ENCODE measurements at places on chromosomes 16 and 17.

- DNase-seq = peak; percentile 93
Observed at GRCh38 chr17:74736513-74737298, at the start of gene RAB37. TSS of gene RAB37 (plus strand) at chr17:74737256. CDS start at chr17:74737273, 17 bp downstream.

DNA sequence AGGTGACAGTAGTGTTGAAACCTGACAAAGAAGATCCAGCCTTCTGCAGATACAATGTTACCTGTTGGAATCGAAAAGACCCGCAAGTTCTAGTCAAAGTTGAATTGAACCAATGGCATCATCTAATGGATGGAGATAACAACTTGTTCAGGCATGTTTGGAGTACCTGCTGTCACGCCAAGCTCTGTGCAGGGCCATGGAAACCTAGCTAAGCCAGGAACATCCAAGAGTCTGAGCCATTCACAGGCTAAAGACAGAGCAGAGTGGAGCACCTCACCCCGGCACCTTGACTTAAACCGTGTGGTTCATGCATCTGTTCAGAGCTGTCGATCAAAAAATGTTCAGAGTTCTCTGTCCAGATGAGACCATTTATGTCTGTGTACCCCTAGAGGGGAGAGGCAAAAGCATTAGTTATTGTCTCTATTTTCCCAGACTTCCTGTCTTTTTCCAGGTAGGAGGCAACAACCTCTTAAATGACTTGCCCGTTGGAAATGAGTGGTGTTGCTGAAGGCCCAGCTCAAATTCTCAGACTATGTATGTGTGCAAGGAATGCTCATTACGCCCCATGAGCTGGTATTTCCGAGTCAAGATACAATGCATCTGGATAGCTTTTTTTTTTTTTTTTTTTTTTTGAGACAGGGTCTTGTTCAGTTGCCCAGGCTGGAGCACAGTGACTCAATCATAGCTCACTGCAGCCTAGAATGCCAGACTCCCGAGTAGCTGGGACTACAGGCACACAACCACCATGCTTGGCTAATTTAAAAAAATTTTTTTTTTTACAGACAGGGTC lies 44.9 kb upstream of the XYLT1 start:
- no peak for DNase-seq

DNA sequence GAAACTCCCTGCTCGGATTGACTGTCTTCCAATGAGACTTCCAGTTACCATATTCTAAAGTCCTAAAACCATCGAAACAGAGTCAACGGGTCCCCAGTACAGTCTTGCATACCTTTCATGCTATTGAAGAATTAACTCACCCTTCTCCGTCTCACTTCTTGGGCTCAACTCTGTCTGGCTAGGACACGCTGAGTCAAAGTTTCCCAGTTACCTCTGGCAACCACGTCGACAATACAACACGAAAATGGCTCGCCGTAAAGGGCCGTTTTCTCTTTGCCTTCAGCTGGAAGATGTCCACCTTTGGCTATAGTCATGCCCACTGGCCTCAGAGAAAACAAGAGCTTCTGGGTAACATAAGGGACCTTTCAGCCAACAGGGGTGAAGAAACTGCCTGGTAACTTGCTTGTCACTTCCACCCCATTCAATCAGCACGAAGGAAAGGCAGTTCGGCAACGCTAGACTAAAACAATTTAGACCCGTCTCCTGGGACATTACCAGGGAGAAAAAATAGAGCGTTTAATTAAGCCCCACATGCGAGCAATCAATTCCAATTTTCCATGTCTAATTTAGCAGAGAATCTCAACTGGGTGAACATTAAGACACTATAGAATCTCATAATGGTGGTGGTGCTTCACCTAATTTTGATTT lies 21.5 kb downstream of the KCNG4 start:
- DNase-seq = no peak

- DNase-seq = peak; percentile 78
Observed at GRCh38 chr16:48164907-48165715, 9.3 kb upstream of the ABCC12 start.

- no peak for DNase-seq
Observed at GRCh38 chr17:49596613-49597244, 21.1 kb downstream of the NXPH3 start.

- no peak for DNase-seq
Observed at GRCh38 chr16:4557973-4558372, 1.8 kb downstream of the C16orf96 start.

Data from Caco-2 (cell line).